ENCODE measurements at places on chromosomes 7 and 10.

- DNase-seq = no peak
These were observed 32.0 kb downstream of the ADAP1 start for GRCh38 chr7:922334-923107.

DNA sequence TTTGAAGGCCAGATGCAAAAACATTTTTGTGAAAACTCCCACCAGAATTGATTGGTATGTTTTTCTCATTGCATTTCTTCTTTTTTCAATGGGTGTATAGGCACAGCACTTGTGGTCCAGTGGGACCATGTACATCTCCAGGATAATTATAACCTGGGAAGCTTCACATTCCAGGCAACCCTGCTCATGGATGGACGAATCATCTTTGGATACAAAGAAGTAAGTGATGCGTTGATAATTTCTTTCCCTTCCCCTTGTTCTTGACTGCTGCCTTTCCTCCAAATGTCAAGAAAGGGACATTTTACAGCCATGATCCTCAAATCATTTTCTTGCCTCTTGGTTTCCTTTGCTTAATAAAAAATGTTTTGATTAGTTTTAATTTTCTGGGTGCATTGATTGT, 331.5 kb downstream of the PLXDC2 start:
- DNase-seq = no peak

- no peak for DNase-seq
These were observed 181.7 kb upstream of the RHOBTB1 start for GRCh38 chr10:61125560-61126170.

GRCh38 chr7:123627851-123628250, 26.2 kb downstream of the ASB15 start:
- no peak for DNase-seq

DNA sequence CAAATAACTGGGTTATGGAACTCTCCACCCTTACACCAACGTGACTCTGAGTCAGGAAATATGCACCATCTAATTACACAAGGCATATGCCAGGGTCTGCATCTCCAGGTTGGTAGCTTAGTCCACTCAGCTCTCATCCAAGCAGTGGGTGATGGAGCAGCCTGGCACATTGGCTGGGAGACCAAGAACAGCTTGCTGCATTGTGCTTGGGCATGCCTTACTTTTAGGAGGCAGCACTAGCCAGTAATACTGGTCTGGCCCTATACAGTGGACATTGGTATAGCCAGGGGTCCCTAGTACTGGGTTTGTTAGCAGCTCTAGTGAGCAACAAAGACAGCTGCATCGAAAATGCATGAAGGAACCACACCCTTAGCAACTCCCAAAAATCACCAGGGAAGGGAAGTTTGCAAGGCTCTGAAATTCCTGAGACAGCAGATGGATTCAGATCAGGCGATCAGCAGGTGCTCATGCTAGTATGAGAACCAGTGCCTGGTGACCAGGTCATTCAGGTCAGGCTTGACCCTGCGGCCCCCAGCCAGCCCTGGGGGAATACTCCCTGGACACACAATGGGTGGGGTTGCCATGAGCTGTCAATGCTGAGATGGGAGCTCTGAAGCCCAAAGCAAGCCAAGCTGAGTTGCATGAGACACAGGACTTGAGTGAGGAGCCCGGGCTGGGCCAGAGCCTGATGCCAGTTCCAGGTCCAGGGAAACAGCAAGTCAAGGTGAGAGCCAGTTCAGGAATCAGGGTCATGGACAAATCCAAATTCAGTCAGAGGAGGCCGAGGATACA, 217.9 kb upstream of the ZMIZ1 start:
- DNase-seq = no peak

DNA sequence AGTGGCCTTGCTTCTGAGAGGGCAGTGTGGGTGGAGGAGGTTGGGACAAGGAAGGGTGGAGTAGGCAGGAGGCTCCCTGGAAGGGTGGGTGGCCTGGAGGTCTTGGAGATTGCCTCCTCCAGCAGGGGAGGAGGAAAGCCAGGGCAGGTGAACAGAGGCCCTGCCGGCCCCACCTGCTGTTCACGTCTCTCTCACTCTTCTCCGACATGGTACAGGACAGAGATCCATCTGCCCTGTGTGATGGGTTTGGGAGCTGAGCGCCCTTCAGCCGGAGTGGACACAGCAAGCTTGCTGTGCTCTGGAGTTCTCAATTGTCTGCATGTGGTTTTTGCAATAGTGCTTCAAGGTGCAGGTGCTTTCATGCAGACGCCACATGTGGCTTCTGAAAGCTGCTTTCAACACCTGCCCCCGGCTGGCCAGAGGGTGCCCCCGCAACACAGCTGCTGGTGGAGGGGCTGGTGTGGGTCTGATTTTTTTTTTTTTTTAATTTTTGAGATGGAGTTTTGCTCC, 82.8 kb upstream of the GNA12 start:
- no peak for DNase-seq

DNA sequence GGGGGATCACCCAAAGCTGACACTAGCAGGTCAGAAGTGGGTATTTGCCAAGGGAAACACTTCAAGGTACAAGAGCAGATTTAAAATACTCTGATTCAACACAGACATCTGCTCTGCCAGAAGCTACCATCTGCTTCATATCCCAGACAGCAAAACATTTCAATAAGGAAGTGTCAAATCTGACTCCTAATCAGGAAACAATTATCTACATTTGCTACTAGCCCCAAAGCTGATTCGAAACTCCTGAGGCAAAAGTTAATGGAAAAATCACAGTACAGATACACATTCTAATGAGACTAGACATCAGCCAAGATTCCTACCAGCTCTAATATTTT, 48.9 kb downstream of the PARD3 start:
- DNase-seq = no peak

- DNase-seq = no peak
These were observed 1137.3 kb downstream of the REEP3 start for GRCh38 chr10:64658528-64658927.

GRCh38 chr10:125217990-125218675, 57.8 kb upstream of the CTBP2 start:
- no peak for DNase-seq

GRCh38 chr7:128422037-128422436, 12.3 kb upstream of the IMPDH1 start:
- no peak for DNase-seq

GRCh38 chr10:26969145-26969926, 108.6 kb upstream of the ABI1 start:
- no peak for DNase-seq

DNA sequence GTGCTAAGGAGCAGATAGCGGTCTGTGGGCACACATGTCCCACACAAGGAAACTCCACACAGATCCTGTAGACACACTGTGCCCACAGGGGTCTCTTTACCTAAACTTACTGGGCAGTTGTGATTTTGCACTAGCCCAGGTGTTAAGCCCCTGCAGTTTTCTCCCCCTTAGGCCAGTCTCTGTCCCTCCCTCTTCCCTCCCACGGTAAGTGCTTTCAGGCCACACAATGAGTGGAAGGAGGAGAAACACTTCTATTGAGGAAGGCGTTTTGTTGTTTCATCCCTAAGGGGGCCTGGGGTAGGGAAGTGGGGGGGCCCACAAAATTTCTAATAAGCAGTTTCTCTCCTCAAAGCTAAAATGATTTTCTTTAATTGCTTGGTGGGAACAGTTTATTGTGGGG, 51.4 kb downstream of the FBXW4 start:
- no peak for DNase-seq

DNA sequence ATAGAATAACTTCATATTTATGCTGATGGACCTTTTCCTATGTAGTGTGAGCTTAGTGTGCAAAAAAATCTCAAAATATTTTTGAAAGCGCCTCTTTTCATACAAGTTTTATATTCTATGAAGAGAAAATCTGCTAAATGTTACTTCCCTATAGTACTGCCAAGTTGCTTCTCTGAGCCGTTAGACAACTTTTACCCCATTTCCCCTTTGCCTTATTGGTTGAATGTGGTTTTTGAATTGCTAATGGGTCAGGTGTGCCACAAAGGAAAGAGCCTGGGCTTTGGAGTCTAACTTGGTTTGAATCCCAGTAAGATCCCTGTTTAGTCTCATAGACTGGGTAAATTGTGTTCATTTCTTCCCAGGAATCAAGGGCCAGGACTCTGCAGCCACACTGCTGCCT, 261.5 kb downstream of the SNX10 start:
- no peak for DNase-seq

DNA sequence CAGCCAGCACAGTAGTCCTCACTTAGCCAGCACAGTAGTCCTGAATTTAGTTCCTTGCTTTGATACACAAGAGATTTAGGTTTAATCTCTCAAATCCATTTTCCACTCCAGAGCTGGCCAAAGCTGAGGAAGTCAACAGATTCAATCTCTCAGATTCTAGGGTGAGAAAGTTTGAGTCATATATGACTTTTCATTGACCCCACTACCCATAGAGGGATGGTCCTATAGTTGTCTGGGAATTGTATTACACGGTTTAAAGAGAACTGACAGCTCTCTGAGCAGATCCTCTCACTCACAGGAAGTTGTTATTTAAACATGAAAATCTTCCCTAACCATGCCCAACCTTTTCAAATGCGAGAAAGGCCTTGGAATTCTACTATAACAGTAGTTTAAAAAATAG, 641.8 kb upstream of the SEMA3D start:
- no peak for DNase-seq

GRCh38 chr7:100682228-100682741, 8.7 kb downstream of the GNB2 start:
- DNase-seq = no peak

DNA sequence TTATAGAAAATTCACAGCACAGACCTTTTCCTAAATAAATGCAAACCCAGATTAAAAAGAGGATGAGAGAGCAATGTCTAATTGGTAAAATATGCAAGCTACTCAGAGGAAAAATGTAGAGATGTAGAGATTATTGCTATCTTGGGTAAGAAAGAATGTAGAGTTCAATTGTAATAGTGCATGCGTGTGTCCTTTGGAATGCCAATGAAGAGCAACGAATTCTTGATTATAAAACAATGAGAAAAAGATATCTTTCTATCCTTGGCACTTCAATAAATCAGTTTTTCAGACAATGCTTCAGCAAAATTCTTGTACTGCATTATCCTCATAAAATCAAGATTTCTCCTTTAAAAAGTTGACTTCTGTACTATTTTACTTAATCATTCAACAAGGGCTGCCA, 50.9 kb downstream of the SEMA3D start:
- DNase-seq = no peak

GRCh38 chr10:118343549-118343948, 1.4 kb upstream of the FAM204A start:
- DNase-seq = no peak

DNA sequence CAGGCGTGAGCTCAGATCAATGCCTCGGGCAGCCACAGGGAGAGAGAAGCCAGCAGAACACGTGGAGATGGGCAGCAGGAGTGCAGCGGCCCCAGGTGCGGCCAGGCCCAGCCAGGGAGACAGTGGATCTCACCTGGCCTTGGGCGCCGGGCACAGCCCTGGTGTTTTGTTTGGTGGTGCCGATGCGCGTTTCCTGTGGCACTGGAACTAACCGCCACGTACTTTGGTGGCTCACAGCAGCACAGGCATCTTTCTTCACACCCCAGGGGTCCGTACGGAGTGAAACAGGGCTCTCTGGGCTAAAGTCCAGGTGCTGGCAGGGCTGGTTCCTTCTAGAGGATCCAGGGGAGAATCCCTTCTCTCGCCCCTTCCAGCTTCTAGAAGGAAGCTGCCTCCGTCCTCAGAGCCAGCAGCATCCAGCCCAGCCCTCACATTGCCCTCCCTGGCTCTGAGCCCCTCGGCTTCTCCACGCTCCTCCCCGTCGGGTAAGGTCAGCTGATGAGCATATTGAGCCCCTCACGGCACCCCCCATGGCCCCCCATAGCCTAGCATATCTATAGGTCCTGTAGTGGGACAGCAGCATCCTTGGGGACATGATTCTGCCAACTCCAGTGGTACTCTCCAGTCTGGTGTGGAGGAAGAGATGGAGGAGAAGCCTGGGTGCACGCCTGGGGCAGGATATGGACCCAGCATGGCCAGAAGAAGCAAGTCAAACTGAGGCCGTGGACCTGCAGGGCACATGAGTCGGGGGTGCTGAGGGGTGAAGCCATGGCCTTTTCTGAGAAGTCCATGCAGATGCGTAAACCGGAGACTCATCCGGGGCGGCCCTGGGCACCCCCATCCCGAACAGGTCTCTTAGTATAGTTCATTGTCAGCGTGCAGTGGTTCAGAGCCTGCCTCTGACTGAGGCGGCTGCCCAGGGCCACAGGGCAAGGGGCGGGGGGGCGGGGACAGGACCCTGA, 43.4 kb upstream of the PPP2R2D start:
- DNase-seq = no peak

DNA sequence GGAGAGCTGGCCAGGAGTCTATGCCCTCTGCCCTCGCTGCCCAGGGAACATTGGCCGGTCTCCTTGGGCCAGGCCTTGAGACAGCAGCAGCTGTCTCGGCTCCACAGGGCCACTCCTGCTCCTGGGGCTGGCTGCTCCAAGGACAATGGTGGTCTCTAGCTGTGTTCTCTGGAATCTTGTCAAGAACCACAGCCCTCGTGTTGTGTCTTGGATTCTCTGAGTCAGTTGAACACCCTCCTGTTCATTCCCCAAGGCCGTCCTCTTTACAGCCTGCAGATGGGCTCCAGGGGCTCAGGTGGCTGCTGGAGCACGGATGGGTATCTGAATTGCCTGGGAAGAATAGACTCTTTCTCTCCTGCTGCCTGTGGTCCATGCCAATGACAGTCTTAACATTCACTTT, 511.1 kb downstream of the GLRX3 start:
- no peak for DNase-seq

DNA sequence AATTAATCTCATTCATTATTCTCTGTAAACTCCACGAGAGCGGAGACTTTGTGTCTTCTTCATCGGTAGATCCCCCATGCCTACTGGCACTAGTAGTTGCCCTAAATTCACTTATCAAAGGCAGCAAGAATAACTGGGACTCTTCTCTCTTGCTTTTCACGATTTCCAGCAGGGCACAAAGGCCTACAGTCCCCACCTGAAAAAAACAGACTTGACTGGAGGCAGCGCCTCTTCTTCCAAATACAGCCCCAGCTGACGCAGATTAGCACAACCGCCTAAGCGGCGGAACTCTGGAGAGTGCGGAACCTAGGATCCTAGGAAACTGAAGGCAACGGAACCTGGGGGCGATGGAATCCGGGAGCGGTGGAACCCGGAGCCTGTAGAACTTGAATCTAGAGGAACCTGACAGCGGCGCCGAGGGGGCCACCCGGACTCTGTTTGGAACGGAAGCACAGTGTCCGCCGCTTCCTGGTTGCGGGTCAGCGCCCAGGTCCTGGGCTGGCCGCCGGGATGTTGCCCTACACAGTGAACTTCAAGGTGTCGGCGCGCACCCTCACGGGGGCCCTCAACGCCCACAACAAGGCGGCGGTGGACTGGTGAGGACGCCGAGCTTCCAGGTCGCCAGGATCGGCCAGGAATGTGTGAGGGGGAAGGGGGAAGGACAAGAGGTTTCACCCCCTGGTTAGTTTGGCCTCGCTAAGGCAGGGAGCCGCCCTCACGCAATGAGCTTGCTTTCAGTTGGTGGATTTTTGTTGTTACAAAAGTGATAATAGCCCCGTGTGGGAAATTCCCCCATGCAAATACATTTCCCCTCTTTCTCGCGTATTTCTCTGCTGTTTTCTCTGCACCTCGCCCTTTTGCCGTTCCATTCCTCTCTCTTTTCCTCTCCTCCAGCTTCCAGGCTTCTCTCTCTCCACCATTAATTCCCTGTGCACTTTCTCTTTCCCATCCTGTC, at the start of gene WDR11:
Gene WDR11, plus strand, starts transcription at position 452 of the 955 bp plus-strand sequence. Its CDS starts 59 bp downstream, at position 511.
- DNase-seq = peak; percentile 28
